ENCODE measurements at places on chromosomes 2 and 18.

GRCh38 chr2:203070701-203071100 is 56.0 kb downstream of the NBEAL1 start:
- no peak for DNase-seq

DNA sequence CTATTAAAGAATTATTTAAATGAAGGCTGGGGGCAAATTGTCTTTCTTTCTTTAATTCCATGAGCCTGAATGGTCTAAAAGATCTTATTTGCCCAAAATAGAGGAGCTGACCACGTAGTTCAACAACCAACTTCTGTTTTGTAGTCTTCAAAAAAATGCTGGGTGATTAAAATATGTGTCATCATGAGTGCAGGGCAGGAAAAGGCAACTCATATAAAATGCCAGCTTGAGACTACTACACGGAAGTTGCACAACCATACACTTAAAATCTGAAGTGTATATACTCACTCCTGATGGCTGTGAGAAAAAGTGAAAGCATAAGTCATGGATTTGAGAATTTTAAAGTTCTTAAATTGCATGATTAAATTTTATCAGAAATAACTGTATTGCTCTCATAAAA is 210.9 kb downstream of the DYM start:
- no peak for DNase-seq

DNA sequence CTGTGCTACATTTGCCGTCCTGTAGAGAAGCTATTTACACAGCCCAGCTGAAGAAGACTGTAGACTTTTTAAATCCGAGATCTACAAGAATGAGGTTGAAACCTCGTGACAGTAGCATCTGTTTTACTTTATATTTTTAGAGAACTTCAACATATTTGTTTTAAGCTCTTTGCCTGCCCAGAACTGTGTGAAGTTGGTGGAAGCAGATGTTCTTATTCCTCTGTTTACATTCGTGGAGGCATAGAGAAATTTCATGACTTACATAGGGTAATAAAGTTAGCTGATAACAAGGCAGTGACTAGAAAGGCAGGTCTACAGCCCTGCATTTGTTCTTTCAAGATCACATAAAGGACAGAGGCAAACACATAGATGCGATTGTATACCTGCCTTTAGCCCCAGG is 47.0 kb upstream of the MAP3K20 start:
- no peak for DNase-seq

GRCh38 chr18:63040788-63041410 is 278.7 kb downstream of the BCL2 start:
- DNase-seq: no peak

- peak; percentile 35 for DNase-seq
Observed at GRCh38 chr18:76348267-76349066, 146.6 kb downstream of the ZNF516 start.

GRCh38 chr2:37742286-37742685 is 70.8 kb upstream of the CDC42EP3 start:
- DNase-seq: no peak

- no peak for DNase-seq
Observed at GRCh38 chr2:147076634-147077033, 768.2 kb upstream of the ACVR2A start.

All from brain (organoid and tissue), 16 donors.